ENCODE measurements at places on chromosomes 1 and 21.

GRCh38 chr1:22711591-22712501, 1.2 kb downstream of the EPHB2 start:
- no peak for DNase-seq

DNA sequence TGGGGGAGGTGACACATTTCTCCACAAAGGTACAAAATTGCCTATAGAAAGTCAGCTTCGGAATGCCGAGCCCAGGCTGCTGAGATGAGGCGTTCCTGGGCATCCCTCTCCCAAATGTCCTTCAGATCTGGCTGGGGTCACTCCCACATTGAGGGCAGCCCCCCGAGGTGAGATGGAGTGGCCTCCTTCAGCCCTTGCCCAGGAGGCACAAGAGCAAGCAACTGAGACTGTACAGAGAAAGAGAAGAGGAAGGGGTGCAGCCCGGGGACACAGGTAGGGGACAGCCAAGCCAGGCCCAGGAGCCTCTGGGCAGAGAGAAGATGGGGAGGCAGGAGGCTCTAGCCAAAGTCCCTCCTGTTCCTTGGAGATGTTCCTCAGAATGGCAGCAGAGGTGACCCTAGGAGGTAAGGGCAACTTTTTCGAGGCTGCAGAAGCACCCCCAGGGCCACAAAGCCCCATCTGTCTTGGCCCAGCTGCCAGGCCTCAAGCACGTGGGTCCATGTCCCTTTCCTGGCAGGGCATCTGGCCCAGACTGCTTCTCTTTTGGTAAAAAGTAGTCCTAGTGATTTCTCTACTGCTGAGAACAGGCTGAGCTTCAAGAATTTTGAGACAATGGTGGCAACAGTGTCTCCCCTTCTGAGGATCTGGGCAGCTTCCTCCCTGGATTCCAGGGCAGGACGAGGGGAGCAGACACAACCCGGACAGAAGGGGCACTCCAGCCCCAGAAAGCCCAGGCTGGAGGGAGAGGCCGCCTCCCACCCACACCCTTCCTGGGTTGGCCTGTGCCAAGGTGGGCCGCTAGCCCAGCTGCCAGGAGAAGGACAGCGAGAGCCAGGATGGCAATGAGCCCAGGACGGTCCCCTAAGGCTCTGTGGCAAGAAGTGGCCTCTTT, 68.0 kb downstream of the LRRN2 start:
- no peak for DNase-seq

- no peak for DNase-seq
Observed at GRCh38 chr21:43295066-43295958, 126.5 kb downstream of the CRYAA start.

DNA sequence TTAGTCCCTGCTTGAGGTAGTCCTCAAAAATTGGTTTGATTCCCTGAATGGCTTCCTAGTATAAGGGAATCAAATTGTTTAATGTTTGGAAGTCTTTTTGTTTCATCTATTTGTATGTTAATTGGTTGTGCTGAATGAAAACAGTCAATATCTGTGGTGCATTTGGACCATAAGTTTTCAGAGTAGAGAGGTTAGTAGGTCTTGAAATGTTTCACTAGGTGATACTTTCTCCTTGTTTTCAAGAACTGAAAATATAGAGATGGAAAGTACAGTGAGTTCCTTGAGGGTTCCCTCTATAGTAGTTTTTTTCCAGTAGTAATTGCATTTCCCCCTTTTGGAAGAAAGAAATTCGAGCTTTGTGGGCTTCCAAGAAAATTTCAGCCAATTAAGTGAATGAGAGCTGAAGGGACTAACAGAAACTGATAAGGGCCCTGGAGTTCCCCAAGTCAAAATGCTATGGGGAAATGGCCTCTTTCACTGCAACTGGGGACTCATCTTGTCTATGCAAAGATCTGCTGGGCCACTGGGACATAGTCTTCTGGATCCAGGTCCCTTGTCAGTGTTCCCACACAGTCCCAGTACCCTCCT, 18.6 kb upstream of the CEP350 start:
- DNase-seq, result no peak

DNA sequence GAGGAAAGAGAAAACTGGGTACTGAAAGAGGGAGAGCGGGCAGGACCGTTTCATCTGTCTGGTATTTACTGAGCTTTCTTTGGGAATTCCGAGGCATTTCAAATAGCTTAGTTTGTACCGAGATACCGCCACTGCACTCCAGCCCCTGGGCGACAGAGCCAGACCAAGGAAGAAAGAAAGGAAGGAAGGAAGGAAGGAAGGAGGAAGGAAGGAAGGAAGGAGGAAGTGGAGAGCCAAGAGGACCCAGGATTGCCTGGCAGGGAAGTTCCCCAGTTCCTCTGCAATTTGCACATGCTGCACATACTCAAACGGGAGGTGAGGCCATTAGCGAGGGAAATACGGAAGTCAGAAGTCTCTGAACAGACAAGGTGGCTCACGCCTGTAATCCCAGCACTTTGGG, 961 bp upstream of the FUCA1 start:
- DNase-seq, result no peak
